Caudate nucleus (tissue), 63 donors: ENCODE measurements at places on chromosomes 4 and X.

DNA sequence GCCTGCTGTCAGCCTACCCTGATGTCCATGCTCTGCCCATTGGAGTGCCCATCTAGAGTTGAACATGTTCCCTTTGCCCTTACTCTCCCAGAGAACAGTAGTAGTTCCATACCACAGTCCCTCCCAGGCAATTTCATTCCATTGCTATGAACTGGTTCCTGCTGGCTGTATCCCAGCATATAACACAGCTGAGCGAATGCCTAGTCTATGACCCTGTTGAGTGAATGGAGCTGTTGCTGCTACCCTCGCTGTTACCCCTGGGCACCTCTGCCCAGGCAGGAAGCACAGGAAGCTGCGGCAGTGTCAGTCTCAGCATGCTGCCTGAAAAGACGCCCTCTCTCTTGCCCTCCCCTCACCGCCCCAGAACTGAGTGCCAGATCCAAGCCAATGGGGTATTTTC lies 73.3 kb downstream of the SOX3 start:
- no peak for DNase-seq

- DNase-seq, result no peak
These were observed 1411.2 kb downstream of the RAPGEF2 start for GRCh38 chr4:160514126-160514525.

GRCh38 chrX:9535101-9535500 lies 70.2 kb downstream of the TBL1X start:
- DNase-seq, result no peak

GRCh38 chrX:17854531-17854930 lies 6.6 kb downstream of the RAI2 start:
- DNase-seq, result no peak

DNA sequence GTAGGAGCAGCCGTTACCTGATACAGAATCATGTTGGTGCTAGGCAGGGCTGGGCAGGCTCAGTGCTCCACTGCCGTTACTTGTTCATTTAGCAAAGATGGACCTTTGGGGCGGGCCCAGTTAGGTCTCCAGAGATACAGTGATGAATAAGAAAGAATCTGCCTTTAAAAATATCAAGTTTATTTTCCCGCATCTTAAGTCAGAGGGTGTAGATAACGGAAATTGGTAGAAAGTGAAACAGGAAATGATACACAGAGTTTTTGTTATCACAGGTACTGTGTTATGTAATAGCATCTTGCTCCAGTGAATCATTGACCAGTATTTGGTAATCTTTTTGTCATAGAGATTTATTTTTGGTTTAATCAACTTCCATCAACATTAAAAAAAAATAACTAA lies 5.5 kb downstream of the TMEM131L start:
- DNase-seq, result no peak

DNA sequence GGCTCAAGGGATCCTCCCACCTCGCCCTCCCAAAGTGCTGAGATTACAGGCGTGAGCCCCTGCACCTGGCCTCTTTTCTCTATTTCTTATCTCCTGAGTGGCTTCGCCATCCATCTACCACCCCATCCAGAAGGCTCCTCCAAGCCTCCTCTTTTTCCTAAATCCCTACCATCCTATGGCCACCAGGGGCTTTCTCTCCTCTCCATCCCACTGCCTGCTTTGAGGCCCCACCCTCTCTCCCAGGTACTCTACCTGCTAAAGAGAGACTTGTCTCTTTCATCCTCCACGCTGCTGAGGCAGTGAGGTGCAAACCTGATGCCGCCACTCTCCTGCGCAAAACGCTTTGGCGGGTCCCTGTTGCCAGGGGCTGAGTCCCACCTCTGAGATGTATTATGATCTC lies 7.0 kb downstream of the RS1 start:
- DNase-seq, result no peak

GRCh38 chrX:102950908-102951866 lies 14.1 kb downstream of the RAB40AL start:
- DNase-seq, result no peak

- DNase-seq, result no peak
These were observed 162.8 kb downstream of the FBXO8 start for GRCh38 chr4:174120446-174121295.

DNA sequence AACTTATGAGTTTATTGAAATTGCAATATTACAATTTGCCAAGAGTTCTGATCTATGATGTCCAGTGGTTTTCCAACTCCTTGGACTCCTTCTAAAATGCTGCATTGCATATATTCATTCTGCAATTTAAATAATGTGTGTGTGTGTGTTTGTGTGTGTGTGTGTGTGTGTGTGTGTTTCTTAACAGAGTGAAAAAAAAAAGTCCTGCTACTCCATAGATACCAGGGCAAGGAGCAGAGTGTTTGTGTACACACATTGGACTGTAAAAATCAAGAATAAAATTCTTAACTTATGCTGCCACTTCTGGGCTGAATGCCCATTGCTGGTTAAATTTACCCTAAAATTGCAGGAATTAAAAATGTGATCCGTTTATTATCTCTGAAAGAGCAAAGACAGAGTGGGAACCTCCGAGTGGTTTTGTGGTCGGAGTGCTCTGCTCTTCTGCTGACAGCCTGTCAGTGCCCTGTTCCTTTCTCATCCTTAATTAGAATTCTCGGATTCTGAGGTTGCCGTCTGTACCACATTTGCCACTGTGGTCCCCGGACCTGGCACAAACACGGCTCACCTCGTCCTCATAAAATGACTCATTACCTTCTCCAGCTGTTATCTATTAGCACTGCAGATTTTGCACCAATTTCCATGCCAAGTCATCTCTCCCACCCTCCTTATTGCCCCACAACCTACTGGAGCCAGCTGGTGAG lies 355.5 kb downstream of the KCNIP4 start:
- DNase-seq, result no peak
